Activated T-helper 17 cell treated with anti-CD3 and anti-CD28 coated beads, Interleukin-2, amount 50 U/mL, for 72 hours (primary cell): ENCODE measurements at places on chromosomes 1 and 21. TPM values are rescaled to one million over a fixed set of nuclear protein-coding genes. Genes with fewer than 3 reads are reported as not detected.

The MTARC2 gene
- not detected for total RNA-seq

The MAP3K7CL gene
- 9.5 TPM for total RNA-seq

GRCh38 chr1:30511991-30512913 lies 211.1 kb downstream of the MATN1 start:
- ATAC-seq, result no peak

- no peak for ATAC-seq
Measured at GRCh38 chr1:237566581-237566980, 324.1 kb downstream of the ZP4 start.

- ATAC-seq, result no peak
Measured at GRCh38 chr1:240768979-240769378, 157.0 kb upstream of the GREM2 start.
